ENCODE measurements at places on chromosomes 16 and 17.

GRCh38 chr17:57915544-57915943, 39.7 kb downstream of the CUEDC1 start:
- H3K4me3 ChIP-seq: no peak overlapping the region
- H3K27ac ChIP-seq: no peak overlapping the region
- no peaks in the 10 kb centered on the region for H3K36me3 ChIP-seq

GRCh38 chr16:69324013-69324531, 6.3 kb downstream of the PDF start:
- H3K27ac ChIP-seq: no peak overlapping the region
- no peaks in the 10 kb centered on the region for H3K4me1 ChIP-seq
- peaks cover 90% of the 10 kb centered on the region for H3K36me3 ChIP-seq
- H3K27me3 ChIP-seq: no peaks in the 10 kb centered on the region

GRCh38 chr16:54242199-54242598, 44.4 kb downstream of the IRX3 start:
- H3K4me1 ChIP-seq: no peaks in the 10 kb centered on the region
- H3K27me3 ChIP-seq: peaks cover 2% of the 10 kb centered on the region

- H3K4me1 ChIP-seq: peaks cover 74% of the 10 kb centered on the region
- H3K4me3 ChIP-seq: no peak overlapping the region
- DNase-seq: no peak
- H3K36me3 ChIP-seq: no peaks in the 10 kb centered on the region
These were observed 102.2 kb downstream of the CMIP start for GRCh38 chr16:81546781-81547180.

DNA sequence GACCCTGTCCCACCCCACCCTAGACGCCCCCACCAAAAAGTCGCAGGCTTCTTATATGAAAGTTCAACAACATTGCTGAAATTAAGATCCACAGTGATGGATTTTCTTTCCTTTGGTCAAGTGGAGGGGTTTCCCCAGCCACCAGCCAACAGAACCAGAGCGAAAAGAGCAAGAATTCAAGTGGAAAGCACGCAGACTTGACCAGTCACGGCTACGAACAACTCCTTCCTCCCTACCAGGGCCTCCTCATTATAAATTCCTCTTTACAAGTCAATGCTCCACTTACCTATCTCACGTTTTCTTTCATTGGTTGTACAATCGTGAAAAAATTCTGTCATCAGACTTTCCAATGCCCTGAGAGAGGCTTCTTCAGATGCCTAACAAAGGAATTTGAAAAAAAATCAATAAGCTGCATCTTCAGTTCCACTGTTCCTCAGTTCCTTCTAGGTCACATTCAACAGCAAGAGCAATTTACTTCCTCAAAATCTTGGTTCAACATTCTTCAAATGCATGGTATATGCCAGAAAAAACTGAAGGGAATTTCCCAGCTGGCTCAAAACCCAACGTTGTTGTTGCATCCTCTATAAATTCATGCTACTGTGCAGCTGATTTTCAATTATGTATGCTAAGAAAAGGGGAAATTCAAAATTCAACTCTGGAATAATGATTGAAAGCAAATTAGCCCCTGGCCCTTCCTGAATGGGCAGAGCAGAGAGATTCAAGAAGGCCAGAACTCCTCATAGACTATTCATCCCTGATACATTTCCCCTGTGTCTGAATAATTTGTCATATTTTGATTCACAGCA, 30.9 kb downstream of the XPO6 start:
- peak overlapping the region; percentile 38 for H3K27ac ChIP-seq
- peak overlapping the region; percentile 31 for H3K4me3 ChIP-seq
- H3K36me3 ChIP-seq: peaks cover 5% of the 10 kb centered on the region
- no peaks in the 10 kb centered on the region for H3K27me3 ChIP-seq

DNA sequence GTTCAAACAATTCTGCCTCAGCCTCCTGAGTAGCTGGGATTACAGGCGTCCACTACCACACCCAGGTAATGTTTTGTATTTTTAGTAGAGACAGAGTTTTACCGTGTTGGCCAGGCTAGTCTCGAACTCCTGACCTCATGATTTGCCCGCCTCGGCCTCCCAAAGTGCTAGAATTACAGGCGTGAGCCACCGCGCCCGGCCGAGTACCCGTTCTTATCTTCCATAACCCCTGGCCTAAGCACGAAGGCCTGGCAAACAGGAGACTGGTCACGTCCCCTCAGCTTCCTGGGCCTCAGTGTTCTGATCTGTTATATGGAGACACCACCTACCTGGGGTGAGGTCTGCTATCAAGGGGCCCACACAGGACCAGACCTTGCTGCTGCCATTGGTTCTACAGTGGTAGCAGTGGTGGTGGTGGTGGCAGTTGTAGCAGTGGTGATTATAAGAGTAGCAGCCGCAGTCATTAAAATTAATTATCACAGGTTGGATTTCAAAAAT, 1.3 kb downstream of the SLC5A10 start:
- H3K4me3 ChIP-seq: no peak overlapping the region
- DNase-seq: no peak
- H3K27ac ChIP-seq: no peak overlapping the region
- no peaks in the 10 kb centered on the region for H3K4me1 ChIP-seq

DNA sequence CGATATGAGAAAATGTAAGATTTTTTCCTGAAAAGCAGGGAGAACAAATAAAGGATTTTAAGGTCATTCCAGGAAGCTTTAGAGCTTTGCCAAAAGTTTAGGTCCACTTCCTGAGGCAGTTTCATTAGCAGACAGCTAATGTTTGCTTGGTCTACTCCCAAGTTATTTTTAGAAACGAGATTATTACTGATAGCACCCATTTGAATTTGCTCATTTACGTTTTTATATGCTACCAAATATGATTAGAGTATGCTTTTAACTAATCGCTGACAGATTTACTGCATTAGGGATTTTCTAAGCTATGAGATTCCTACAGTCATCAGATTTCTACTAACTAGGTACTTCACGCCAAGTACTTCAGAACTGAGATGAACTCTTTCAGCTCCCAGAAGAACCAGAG, 98.1 kb downstream of the WNT3 start:
- peaks cover 3% of the 10 kb centered on the region for H3K4me1 ChIP-seq
- DNase-seq: no peak
- peaks cover 16% of the 10 kb centered on the region for H3K36me3 ChIP-seq
- no peaks in the 10 kb centered on the region for H3K27me3 ChIP-seq

GRCh38 chr16:79537584-79537983, 63.0 kb downstream of the MAF start:
- H3K36me3 ChIP-seq: no peaks in the 10 kb centered on the region
- no peak overlapping the region for H3K4me3 ChIP-seq
- no peak for DNase-seq

DNA sequence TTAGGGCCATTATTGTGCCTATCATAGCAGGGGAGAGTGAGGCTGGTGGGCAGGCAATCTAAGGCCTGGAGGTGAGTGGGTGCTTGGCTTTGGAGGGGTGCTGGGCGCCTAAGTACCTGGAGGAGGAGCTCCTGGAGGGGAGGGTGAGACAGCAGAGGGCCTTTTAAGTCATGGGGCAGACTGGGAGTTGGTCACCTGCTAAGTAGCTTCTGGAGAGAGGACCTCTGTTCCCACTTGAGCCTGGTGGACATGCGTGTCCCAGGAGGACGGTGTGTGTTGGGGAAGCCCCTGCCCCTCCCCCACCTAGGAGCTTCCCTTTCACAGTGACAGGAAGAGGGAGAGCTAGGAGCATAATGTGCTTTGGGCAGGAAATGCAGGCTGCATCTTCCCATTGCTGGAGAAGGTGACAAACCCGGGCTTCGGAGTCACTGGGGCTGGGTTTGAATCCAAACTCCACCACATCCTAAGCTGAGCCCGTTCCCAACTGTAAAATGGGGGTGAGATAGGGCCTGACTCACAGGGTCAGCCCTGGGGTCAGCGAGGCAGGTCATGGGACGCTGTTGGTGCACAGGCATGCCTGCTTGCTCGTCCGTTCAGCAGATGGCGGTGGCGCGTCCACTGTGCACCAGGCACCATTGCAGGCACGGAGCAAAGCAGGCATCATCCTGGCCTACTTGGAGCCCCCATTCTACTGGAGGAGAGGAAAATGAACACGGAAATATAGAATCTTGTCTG, 37.9 kb downstream of the CMIP start:
- no peaks in the 10 kb centered on the region for H3K27me3 ChIP-seq
- peak overlapping the region; percentile 51 for H3K27ac ChIP-seq
- H3K4me3 ChIP-seq: no peak overlapping the region
- peaks cover 83% of the 10 kb centered on the region for H3K4me1 ChIP-seq

GRCh38 chr16:11488304-11488703, 98.4 kb downstream of the LITAF start:
- H3K4me3 ChIP-seq: no peak overlapping the region
- DNase-seq: no peak
- no peaks in the 10 kb centered on the region for H3K27me3 ChIP-seq
- no peaks in the 10 kb centered on the region for H3K4me1 ChIP-seq

- no peak overlapping the region for H3K27ac ChIP-seq
- H3K27me3 ChIP-seq: no peaks in the 10 kb centered on the region
- H3K36me3 ChIP-seq: peaks cover 4% of the 10 kb centered on the region
- no peak for DNase-seq
These were observed 176.8 kb downstream of the KATNIP start for GRCh38 chr16:27726621-27727261.

DNA sequence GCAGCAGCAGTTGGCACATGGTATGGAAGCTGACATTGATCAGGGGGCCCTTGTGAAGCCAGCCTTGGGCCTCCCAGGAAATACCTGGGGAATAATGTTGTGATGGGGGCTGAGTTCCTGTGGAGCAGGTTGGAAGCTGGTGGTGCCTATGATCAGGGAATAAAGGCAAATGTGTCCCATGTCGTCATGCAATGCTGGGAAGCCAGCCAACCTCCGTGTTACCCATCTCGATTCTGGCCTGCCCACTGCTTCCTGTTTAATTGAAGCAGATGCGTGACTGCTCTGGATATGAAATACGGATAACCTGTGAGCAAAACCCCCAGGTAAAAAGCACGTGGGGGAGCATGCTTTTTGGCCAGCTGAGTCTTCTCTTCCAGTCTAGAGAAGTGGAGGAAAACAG, 580.4 kb upstream of the HSBP1 start:
- DNase-seq: no peak
- H3K27ac ChIP-seq: no peak overlapping the region
- H3K4me3 ChIP-seq: no peak overlapping the region
- peaks cover 5% of the 10 kb centered on the region for H3K27me3 ChIP-seq
